ENCODE measurements at places on chromosomes 1 and 21.

GRCh38 chr1:21821385-21822019, 9.4 kb downstream of the LDLRAD2 start:
- DNase-seq: no peak

DNA sequence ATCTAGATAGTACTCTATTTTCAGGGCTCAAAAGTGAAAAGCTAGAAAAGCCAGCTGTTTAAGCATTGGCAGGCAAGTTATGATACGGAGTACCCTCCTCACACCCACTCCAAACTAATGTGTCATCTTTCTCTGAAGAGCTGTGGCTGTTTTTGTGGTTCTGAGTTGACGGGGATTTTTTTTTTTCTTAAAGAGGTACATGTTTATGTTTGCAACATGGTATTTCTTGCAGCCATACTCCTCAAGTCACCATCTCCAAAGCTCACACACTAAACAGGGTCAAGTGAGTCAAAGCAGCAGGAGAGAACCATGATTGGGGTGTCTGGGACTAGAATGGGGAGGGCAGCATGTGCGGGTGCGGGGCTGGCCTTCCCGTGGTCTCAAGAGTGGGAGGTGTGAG, 347.2 kb downstream of the DISC1 start:
- no peak for DNase-seq

- no peak for DNase-seq
These were observed 12.7 kb downstream of the TESK2 start for GRCh38 chr1:45478121-45478814.

- DNase-seq: peak; percentile 63
These were observed 3.6 kb downstream of the CERS2 start for GRCh38 chr1:150970808-150971582.

GRCh38 chr1:223811634-223812101, 34.1 kb downstream of the TP53BP2 start:
- DNase-seq: peak; percentile 45

- peak; percentile 22 for DNase-seq
These were observed 16.0 kb downstream of the YARS1 start for GRCh38 chr1:32801096-32801715.

- no peak for DNase-seq
These were observed 1.0 kb downstream of the TMEM201 start for GRCh38 chr1:9589719-9590157.

- peak; percentile 36 for DNase-seq
These were observed 183.6 kb upstream of the RUNX1 start for GRCh38 chr21:35232545-35233176.

DNA sequence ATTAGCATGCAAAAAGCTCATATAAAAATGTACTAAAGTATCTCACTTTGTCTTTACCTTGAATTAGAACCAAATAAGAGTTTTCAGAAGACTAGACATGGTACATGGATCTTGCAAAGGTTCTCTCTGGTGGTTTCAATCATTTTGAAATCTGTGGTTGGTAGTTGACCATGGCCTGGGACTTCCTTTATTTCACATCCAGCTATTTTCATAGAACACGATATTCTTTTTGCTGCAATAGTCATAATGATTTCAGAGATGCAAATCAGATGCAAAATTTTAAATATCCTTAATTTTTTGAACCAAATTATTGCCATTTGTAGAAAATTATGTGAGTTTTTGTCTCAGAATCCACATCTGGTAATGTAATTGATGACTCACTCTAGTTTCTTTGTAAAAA, 375.1 kb upstream of the ZP4 start:
- no peak for DNase-seq

- peak; percentile 94 for DNase-seq
These were observed 57.8 kb downstream of the EPB41 start for GRCh38 chr1:28971980-28972771.
